Naive thymus-derived CD8-positive, alpha-beta T cell (primary cell): ENCODE measurements at places on chromosomes 11 and 22. TPM values are rescaled to one million over a fixed set of nuclear protein-coding genes. Genes with fewer than 3 reads are reported as not detected.

The IFITM5 gene
- not detected for total RNA-seq

- H3K4me3 ChIP-seq, result no peak overlapping the region
- H3K27me3 ChIP-seq, result peaks cover 9% of the 10 kb centered on the region
- no peak overlapping the region for H3K27ac ChIP-seq
- no peaks in the 10 kb centered on the region for H3K4me1 ChIP-seq
These were observed 74.1 kb upstream of the AMPD3 start for GRCh38 chr11:10380921-10381320.

DNA sequence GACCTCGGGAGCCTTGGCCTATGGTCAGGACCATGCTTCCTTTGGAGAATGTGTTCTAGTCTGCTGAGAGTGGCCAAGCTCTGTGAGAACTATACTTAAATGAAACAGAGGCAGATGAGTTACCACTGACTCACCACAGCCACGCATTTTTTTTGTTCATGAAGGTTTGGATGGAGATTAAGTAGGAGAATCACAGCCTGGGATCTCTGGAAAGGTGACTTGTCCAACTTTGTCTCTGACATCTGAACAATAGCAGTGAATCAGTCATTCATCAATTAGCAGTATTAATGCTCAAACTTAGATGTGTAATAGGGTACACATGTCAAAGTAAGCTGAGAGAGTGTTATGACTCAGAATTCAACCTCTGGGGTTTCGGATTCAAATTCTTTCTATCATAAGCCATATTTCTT, 100.7 kb upstream of the ANO3 start:
- H3K4me1 ChIP-seq, result no peaks in the 10 kb centered on the region
- H3K27me3 ChIP-seq, result no peaks in the 10 kb centered on the region
- DNase-seq, result no peak
- no peaks in the 10 kb centered on the region for H3K36me3 ChIP-seq

DNA sequence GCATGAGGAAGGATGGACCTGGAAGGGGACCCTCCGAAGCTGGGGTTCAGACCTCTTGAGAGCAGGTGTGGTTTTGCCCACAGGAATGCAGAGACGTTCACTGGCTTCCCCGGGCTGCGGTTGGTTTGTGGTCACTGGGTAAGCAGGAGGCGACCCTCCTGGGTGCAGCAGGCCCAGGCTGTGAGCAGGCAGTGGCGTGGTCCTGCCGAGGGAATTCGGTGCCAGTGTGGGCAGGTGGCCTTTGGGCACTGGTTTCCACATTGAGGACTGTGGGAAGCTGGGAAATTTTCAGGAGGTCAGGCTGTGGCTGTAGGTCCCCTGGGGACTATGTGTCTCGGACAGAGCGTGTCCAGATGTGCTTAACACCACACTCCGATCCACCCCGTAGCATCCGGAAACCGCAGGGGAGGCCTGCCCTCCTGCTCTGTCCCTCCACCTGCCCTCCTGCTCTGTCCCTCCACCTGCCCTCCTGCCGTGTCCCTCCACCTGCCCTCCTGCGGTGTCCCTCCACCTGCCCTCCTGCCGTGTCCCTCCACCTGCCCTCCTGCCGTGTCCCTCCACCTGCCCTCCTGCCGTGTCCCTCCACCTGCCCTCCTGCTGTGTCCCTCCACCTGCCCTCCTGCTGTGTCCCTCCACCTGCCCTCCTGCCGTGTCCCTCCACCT, 27.5 kb downstream of the TPCN2 start:
- H3K27me3 ChIP-seq, result no peaks in the 10 kb centered on the region
- DNase-seq, result no peak
- H3K27ac ChIP-seq, result peak overlapping the region; percentile 56

The MRGPRX1 gene
- not detected for total RNA-seq

GRCh38 chr11:131957875-131958274, 587.5 kb downstream of the NTM start:
- no peak for DNase-seq
- no peaks in the 10 kb centered on the region for H3K4me1 ChIP-seq
- H3K4me3 ChIP-seq, result no peak overlapping the region
- no peak overlapping the region for H3K27ac ChIP-seq

GRCh38 chr11:69499186-69499917, 17.9 kb downstream of the LINC01488 start:
- no peak overlapping the region for H3K27ac ChIP-seq
- DNase-seq, result no peak
- no peaks in the 10 kb centered on the region for H3K4me1 ChIP-seq
- peaks cover 18% of the 10 kb centered on the region for H3K27me3 ChIP-seq
- H3K4me3 ChIP-seq, result no peak overlapping the region

- H3K4me3 ChIP-seq, result no peak overlapping the region
- H3K36me3 ChIP-seq, result no peaks in the 10 kb centered on the region
- no peak overlapping the region for H3K27ac ChIP-seq
- no peaks in the 10 kb centered on the region for H3K27me3 ChIP-seq
- H3K4me1 ChIP-seq, result peaks cover 13% of the 10 kb centered on the region
These were observed 208.0 kb downstream of the CASP12 start for GRCh38 chr11:104690241-104690640.

GRCh38 chr11:79925570-79925969, 484.7 kb upstream of the TENM4 start:
- no peaks in the 10 kb centered on the region for H3K4me1 ChIP-seq
- H3K4me3 ChIP-seq, result no peak overlapping the region
- no peak for DNase-seq
- H3K27ac ChIP-seq, result no peak overlapping the region
- H3K36me3 ChIP-seq, result no peaks in the 10 kb centered on the region

The MLC1 gene
- total RNA-seq, result 0.36 TPM

GRCh38 chr11:81104051-81104450, 1629.6 kb downstream of the FAM181B start:
- DNase-seq, result no peak
- H3K4me3 ChIP-seq, result no peak overlapping the region
- no peaks in the 10 kb centered on the region for H3K4me1 ChIP-seq
- no peak overlapping the region for H3K27ac ChIP-seq

DNA sequence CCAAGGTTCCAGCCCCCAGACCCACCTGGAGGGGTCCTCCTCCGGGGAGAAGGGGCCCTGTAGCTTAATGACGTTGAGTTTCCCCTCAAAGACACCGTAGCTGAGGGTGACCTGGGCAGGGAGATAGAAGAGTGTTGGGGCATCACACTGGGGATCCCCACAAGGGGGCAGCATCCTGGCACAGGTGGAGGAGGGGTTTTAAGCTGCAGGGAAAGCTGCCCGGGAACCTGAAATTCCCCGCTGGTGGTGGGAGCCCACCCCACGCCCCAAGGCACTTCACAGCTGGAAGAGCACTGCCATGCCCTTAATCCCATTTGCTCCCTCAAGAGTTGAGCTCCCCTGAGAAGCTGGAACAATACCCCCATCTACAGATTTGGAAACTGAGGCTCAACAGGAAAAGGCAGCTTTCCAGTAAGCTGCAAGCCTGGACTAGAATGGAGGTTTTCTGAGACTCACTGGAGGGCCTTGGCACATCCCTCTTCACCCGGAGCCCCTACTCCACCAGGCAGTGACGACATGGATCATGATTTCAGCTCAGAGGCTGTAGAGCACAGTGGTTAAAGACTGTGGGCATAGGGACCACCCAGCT, 13.7 kb downstream of the MFNG start:
- DNase-seq, result peak; percentile 52
- H3K27ac ChIP-seq, result peak overlapping the region; percentile 65
- H3K27me3 ChIP-seq, result no peaks in the 10 kb centered on the region
- no peak overlapping the region for H3K4me3 ChIP-seq
- H3K4me1 ChIP-seq, result peaks cover 33% of the 10 kb centered on the region

- H3K4me1 ChIP-seq, result no peaks in the 10 kb centered on the region
- no peak overlapping the region for H3K4me3 ChIP-seq
- H3K27ac ChIP-seq, result no peak overlapping the region
- no peak for DNase-seq
- peaks cover 28% of the 10 kb centered on the region for H3K27me3 ChIP-seq
These were observed 429.5 kb downstream of the TENM4 start for GRCh38 chr11:79011357-79011756.

The ROBO3 gene
- total RNA-seq, result 55.0 TPM

GRCh38 chr22:16959345-16959930, 48.6 kb downstream of the GAB4 start:
- no peaks in the 10 kb centered on the region for H3K27me3 ChIP-seq
- H3K36me3 ChIP-seq, result no peaks in the 10 kb centered on the region
- H3K4me3 ChIP-seq, result no peak overlapping the region
- no peak overlapping the region for H3K27ac ChIP-seq

GRCh38 chr11:125382314-125382791, 113.7 kb downstream of the FEZ1 start:
- H3K4me1 ChIP-seq, result no peaks in the 10 kb centered on the region
- H3K27me3 ChIP-seq, result peaks cover 22% of the 10 kb centered on the region
- no peak overlapping the region for H3K4me3 ChIP-seq
- no peaks in the 10 kb centered on the region for H3K36me3 ChIP-seq
- no peak overlapping the region for H3K27ac ChIP-seq

The NXF1 gene
- 191 TPM for total RNA-seq

DNA sequence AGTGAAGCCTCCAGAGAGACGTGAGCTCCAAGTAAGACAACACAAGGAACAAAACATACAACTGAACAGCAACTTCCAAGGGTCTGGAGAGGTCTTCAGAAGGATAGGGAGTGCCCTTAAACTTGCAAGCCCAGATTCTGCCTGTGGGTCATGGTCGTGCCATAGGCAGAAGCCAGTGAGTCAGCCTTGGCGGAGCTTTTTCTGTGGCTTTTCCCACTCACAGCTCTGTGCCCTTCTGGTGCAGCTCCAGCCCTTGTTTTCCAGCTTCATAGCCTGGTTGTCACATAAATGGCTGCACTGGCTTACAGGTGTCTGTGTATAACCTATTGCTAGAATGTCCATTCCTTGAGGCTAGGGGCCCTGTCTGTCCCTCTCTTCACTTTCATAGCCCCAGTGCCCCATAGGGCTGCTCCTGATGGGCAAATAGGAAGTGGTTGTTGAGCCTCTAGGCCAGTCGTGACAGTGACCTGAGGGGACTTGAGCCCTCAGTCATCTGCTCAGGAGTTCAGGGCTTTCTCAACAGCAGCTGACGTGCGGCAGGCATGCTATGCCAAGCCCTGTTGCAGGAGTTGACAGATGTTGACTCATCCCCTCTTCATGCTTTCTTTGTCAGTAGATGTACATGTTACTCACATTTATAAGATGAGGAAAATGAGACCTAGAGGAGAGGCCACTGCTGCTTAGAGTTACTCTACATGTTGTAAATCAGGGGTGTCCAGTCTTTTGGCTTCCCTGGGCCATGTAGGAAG, 7.4 kb downstream of the MED15 start:
- H3K27me3 ChIP-seq, result no peaks in the 10 kb centered on the region
- DNase-seq, result no peak
- H3K27ac ChIP-seq, result peak overlapping the region; percentile 51
- H3K36me3 ChIP-seq, result peaks cover 5% of the 10 kb centered on the region

- H3K27me3 ChIP-seq, result no peaks in the 10 kb centered on the region
- H3K36me3 ChIP-seq, result no peaks in the 10 kb centered on the region
- no peak overlapping the region for H3K4me3 ChIP-seq
- no peak overlapping the region for H3K27ac ChIP-seq
- no peak for DNase-seq
These were observed 58.9 kb downstream of the ABTB2 start for GRCh38 chr11:34298871-34299270.

GRCh38 chr22:50027639-50028537, 15.3 kb upstream of the IL17REL start:
- no peak overlapping the region for H3K4me3 ChIP-seq
- H3K36me3 ChIP-seq, result no peaks in the 10 kb centered on the region
- no peak overlapping the region for H3K27ac ChIP-seq

DNA sequence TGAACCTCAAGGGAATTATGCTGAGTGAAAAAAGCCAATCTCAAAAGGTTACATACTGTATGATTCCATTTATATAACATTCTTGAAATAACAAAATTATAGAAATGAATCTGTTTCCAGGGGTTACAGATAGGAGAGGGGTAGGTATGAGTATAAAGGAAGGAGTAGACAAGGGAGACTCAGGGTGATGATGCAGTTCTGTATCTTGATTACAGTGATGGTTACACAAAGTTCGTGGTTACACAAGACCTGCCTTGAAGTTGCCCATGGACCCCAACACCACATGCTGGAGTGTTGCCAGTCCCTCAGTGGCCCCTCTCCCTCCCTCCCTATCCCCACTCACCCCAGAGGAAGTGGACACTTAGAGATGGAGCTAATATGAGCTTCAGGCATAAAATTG, 20.3 kb downstream of the STK33 start:
- no peaks in the 10 kb centered on the region for H3K4me1 ChIP-seq
- H3K4me3 ChIP-seq, result no peak overlapping the region
- no peak overlapping the region for H3K27ac ChIP-seq
- peaks cover 4% of the 10 kb centered on the region for H3K36me3 ChIP-seq

GRCh38 chr22:49107961-49108530, 719.6 kb downstream of the BRD1 start:
- no peaks in the 10 kb centered on the region for H3K36me3 ChIP-seq
- no peaks in the 10 kb centered on the region for H3K27me3 ChIP-seq
- no peak overlapping the region for H3K27ac ChIP-seq
- H3K4me1 ChIP-seq, result no peaks in the 10 kb centered on the region

- H3K4me1 ChIP-seq, result no peaks in the 10 kb centered on the region
- no peak overlapping the region for H3K27ac ChIP-seq
- no peaks in the 10 kb centered on the region for H3K36me3 ChIP-seq
- no peak overlapping the region for H3K4me3 ChIP-seq
These were observed 49.1 kb downstream of the C11orf91 start for GRCh38 chr11:33651555-33651954.

The C11orf65 gene
- 0.41 TPM for total RNA-seq

GRCh38 chr22:36330655-36331305, 57.0 kb downstream of the MYH9 start:
- no peak for DNase-seq
- H3K36me3 ChIP-seq, result peaks cover 24% of the 10 kb centered on the region
- H3K27ac ChIP-seq, result peak overlapping the region; percentile 98

DNA sequence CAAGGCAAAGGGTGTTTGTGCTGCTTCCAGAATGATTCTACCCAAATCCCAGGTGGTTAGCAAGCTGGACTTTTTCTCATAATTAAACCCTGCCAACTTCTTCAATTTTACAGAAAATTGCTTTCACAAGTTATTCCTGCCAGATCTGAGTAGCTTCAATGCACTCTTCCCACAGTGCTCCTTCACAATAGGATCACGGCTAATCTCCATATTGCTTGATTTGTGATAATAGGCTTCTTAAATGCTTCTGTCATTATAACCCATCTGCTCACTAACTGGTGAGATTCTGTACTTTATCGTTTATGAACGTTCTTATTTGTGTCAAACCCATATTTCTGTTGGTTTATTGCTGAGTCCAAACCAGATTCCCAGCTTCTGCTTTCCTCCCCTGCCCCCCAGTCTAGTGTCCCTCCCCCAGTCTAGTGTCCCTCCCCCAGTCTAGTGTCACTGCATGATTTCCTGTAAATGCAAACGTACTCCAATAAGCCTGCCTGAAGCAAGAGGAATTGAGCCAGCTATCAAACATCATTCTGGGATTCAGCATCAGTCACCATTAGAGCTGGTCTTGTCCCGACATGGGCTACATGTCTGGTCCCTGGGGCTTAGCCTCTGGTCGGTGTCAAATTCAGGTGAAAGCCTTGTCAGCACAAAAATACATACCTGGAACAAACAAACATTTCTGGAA, 14.0 kb downstream of the MMP3 start:
- no peak for DNase-seq
- H3K36me3 ChIP-seq, result no peaks in the 10 kb centered on the region
- no peaks in the 10 kb centered on the region for H3K4me1 ChIP-seq
- no peak overlapping the region for H3K4me3 ChIP-seq
- no peak overlapping the region for H3K27ac ChIP-seq
